Stimulated activated CD4-positive, alpha-beta T cell treated with anti-CD3 and anti-CD28 coated beads, Interleukin-4, amount 100 ng/mL, for 24 hours (primary cell): ENCODE measurements at places on chromosomes 4 and X.

DNA sequence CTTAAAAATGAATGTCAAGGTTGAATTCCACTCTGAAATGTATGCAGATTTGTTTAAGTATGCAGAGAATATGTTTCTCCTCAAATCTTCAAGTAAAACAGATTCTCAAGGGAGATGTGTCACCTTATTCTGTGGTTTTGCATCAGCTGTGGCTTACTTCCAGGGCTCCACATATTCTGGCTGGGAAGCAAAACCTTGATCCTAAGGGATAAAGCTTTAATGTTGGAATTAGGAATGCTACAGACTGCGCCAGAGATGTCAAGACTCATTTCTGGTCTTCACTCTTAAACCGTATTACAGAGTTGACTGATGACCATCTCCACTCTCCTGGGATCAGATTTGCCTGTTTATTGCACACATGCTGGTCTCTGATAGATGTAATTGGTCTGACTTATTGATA is 143.9 kb upstream of the DIPK2B start:
- no peak for DNase-seq

GRCh38 chrX:2176733-2177132 is 324.0 kb downstream of the DHRSX start:
- DNase-seq = no peak

GRCh38 chrX:41429592-41429991 is 17.6 kb upstream of the NYX start:
- DNase-seq = no peak

DNA sequence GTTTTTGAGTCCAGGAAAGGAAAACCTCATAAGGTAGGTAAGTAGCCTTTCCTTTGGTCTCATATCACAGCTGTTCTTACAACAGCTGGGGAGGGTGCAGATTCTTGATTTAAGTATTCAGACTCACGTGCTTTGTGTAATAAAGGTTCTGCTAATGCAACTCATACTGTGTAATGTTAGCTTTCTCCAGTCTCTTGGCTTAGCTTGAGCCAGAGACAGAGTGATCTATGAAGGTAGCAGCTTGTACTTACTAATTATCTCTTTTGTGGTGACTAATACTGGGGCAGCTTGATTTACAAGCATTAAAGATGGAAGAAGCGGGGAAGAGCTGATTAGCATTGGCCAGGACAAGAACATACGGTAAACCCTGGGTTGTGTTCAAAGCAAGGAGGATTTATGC is 80.3 kb downstream of the LNX1 start:
- DNase-seq = no peak

- no peak for DNase-seq
These were observed 331.4 kb downstream of the RAPGEF2 start for GRCh38 chr4:159434114-159434870.

DNA sequence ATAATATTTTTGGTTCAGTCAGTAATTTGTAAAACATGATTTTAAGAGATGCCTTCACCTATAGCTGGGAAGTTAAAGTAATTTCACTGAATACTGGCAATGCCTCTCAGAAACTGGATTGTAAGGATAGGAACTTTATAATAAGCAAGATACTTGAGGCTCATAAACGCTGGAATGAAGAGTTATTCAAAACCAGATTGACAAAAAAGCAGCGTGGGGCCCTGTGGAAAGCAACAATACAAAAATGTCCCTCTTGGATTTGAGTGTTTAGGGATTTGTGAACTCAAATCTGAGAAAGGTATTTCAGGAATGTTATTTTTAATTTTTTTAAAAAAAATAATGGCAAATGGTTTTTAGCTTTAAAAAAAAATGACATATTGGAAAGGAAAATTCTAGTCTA is 94.6 kb downstream of the ANK2 start:
- DNase-seq = no peak

DNA sequence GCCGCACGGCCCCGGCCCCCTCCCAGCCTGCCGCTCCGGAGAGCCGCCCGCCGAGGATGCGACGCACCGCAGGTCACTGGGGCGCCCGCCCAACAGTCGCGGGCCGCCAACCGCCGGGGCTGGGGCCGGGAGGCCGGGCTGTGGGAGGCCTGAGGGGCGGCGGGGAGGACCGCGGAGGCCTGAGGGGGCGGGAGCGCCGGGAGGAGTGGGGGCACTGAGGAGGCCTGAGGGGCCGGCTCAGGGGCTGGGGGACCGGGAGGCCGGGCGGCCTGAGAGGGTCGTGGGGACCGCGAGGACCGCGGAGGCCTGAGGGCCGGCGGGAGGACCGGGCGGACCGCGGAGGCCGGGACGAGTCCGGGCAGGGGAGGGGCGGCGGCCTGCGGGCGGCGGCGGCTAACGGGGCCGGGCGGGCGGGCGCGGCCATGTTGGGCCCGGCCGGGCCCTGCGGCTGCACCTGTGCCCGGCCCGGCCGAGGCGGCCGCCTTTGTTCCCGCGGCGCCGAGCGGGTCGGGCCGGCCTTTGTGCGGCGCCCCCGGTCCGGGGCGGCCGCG is 353 bp downstream of the NSD2 start:
- no peak for DNase-seq

DNA sequence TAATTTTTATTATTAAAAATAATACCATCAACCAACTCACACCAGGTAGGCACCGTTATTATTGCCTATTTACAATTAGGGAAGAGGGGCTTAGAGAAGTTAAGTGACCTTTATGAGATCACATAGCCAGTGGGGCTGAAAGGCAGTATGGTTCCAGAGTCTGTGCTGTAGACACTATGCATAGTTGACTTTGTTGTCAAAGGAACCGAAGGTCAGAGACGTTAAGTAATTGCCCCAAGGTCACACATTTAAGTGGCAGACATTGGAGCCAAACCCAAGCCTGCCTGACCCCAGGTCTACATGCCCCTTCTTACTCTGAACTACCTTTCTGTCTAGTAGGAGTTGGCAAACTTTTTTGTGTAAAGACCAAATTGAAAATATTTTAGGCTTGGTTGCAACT is 36.4 kb downstream of the RHOH start:
- DNase-seq = no peak

DNA sequence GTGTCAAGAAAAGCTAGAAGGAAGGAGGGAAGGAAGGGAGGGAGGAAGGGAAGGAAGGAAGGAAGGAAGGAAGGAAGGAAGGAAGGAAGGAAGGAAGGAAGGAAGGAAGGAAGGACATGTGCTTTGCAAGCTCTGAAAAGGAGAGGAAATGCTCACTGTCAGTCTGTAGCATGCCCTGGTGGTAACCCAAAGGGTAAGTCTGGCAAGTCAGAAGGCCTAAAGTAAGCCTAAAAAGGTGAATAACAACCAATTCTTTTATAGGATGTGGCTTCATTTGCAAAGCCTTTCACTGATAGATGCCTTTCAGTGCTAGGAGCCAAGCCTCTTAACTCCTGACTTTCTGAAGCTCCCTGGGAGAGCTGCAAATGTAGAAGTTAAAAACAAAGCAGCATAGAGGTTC is 542.6 kb downstream of the CFAP47 start:
- DNase-seq = no peak

GRCh38 chr4:83618991-83619645 is 83.2 kb downstream of the GPAT3 start:
- DNase-seq = no peak

- no peak for DNase-seq
These were observed 3.4 kb downstream of the GABRA2 start for GRCh38 chr4:46386570-46386969.

DNA sequence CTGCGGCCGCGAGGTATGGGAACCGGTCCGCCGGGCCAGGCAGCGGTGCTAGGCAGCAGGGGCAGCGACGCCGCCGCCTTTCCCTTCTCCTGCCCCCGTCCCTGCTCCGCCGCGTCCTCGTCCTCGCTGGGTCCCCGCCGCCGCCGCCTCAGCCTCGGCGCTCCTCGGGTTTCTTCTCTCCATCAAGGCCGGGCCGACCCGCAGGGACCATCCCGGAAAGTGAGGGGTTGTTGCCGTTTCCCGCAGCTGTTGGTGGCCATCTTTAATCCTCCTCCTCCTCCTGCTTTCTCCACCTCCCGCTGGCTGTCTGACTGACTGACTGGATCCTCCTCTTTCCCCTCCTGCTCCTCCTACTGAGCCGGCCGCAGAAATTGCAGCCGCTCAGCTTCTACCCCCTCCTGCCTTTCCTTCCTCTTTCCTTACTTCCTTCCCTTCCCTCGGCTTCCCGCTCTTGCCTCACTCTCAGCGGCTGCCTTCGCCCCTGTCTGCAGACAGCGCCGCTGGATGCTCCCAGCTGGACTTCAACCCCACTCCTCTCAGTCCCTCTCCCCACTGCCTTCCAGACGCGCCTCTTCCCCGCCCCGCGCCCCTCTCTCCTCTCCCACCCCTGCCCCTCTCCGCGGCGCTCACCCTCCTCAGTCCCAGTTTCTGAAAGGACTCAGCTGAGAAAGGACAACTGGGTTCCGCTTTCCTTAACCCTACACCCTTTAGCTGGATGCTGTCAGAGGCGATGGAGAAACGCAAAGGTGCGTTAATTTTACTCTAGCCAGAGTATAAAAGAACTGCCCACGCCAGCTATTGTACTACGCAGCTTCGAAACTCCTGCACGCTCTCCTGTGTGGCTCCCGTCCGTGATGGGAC is at the start of gene WDFY3:
WDFY3 (minus strand) TSS at position 309 of the 861 bp plus-strand sequence. CDS start 106,099 bp downstream, outside the sequence.
- no peak for DNase-seq

GRCh38 chrX:10365532-10366265 is 208.9 kb downstream of the CLCN4 start:
- DNase-seq = no peak

GRCh38 chr4:64911846-64912245 is 502.6 kb upstream of the TECRL start:
- DNase-seq = no peak

DNA sequence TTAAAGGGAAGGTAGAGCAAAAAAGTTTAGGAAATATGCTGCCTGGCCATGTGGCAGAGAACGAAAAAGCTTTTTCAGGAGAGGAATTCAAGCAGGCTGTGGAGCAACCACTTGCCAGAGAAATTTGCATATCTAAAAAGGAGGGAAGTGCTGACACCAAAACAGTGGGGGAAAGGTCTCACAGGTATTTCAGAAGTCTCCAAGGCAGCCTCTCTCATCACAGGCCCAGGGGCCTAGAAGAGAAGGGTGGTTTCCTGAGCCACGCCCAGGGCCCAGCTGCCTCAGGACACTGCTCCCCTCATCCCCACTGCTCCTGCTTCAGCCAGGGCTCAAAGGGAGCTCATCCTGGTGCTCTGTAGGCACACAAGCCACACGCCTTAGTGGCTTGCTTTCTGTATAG is 29.9 kb upstream of the STS start:
- no peak for DNase-seq

DNA sequence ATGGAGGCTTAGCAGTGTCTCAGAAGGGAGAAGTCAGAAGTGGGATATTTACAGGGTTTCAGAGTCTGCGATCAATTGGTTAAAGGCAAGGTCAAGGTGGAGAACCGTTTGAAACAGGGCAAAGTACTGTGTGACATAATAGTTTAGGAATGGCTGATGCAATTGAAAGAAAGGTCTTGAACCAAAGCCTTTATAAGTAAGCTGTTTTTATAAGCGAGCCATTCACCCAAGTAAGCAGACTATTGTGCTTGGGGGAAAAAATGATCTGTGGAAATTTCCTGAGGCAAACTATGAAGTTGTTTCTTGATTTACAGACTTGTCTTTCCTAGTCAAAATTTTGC is 327.3 kb downstream of the CAMK2D start:
- no peak for DNase-seq
